ENCODE measurements at places on chromosomes 1 and 21. TPM values are rescaled to one million over a fixed set of nuclear protein-coding genes. Genes with fewer than 3 reads are reported as not detected.

PRELP gene
- 0.06 TPM for total RNA-seq

SPATC1L gene
- 18.4 TPM for total RNA-seq

- peak; percentile 74 for DNase-seq
Measured at GRCh38 chr1:98661544-98662355, at the start of gene SNX7. TSS of gene SNX7 (plus strand) at chr1:98661721. CDS start at chr1:98661732, 11 bp downstream.

- no peak for DNase-seq
Measured at GRCh38 chr1:52386458-52386857, 17.8 kb downstream of the ORC1 start.

GRCh38 chr1:107952989-107953388, 12.0 kb downstream of the VAV3 start:
- DNase-seq: peak; percentile 51

DNA sequence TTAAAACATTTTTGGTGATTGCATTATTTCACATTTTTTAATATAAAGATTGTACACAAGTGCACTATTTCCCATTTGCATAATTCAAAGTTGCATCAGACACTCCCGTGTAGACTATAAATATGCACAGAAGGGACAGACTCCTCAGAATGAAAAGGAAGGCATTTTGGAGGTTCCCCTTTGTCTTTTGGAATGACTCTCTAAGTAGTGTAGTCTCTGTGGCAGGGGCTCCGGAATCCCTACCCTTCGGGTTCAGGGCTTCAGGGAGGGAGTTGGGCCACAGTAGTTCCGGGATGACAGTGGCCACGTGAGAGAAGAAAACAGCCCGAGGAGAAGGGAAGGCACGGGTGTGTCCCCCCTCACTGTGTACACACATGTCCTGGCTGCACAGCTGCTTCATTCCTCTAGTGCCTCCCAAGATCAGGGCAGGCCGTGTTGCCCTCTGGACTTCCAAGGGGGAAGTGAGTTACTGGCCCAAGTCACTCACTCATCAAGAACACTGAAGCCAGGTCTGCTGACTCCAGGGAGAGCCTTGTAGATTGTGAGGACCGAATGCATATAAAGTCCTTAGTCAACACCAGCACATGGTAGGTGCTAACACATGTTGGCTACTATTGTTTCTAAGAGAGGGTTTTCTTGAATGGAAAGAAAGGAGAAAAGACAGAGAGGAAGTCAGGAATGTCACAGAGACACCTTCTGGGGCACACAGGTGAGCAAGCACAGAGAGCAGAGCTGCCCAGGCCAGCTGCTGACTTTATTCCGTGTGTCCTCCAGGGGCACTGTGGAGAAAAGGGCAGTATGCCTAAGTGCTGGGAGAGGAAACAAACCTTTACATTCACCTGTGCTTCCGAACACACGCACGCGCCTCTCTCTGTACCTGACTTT, 39.8 kb downstream of the LHX4 start:
- peak; percentile 62 for DNase-seq

DNA sequence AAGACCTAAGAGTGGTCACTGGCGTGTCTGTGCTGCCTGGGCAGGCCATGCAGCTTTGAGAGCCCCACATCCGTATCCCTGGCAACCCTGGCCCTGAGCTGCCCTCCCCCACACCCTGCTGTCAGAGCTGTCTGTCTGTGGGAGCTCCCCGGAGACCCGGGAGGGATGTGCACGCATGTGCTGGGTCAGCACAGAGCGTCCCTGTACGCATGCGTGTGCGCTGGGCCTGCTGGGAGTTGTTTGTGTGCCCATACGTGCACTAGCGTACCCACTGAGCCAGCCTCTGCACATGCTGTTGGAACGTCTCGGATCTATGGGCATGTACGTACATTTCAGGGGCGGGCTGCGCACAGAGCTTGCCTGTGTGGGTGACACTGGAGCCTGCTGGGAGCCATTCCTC, 89.3 kb downstream of the EPHB2 start:
- DNase-seq: no peak

DNA sequence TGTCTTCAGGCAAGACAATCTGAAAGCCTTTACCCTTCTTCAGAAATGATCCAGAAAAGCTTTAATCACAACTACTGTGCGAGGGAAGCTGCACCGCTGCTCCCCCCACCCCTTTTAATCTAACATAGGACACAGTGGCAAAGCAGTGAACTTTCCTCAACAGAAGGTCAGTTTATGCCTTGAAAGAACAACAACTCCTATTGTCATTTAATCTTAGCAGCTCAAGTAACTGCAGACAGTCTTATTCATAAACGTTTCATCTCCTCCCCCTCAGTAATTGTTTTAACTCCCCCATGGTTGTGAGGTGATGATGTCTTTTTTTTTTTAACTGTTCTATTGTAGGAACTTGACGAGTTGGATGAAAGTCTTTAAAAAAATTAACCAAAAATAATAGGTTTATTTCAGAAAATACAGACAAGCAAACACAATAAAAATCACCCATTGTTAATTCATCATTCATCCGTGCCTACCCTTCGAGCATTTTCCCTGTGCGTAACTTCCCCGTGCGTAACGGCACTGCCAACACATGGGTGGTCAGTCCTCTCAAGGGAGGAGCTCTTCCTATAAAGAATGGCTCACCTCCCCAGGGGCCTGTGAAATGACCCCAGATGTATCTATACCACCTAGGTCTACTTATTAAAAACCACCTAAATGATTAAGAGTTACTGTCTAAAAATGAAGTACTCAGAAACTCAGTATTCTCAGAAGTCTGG, 3.3 kb upstream of the ADAR start:
- DNase-seq: no peak

MAST2 gene
- 30.3 TPM for total RNA-seq

C1orf87 gene
- not detected for total RNA-seq

DNA sequence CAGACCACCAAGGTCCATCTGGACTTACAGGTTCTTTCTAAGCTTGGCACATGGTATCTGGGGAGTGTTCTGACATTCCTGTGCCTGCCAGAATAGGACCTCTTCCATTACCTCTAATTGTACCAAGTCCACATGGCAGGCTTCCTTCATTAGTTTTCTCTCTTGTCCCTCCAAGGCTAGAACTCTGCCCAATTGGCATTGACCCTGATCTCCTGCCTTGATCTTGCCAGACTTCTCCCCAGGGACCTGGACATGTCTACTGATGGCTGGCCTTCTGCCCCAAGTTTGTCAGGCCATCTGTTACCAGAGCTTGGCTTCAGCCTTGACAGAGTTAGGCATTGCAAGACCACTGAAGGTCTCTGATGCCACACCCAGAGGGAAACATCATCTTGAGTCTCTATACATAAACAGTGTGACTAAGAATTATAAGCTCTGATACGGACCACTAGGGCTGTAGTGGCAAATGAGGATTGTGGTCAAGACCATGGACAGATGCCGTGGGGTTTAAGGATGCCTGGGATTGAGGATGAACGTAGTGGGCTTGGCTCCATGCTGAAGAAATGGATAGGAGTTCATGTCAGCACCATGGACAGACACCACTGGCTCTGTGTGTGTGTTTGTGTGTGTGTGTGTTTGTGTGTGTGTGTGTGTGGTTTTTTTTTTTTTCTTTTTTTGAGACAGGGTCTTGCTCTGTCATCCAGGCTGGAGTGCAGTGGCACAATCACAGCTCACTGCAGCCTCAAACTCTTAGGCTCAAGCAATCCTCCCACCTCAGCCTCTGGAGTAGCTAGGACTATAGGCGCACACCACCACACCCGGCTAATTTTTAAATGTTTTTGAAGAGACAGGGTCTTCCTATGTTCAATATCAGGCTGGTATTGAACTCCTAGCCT, 19.5 kb upstream of the PSMB2 start:
- DNase-seq: peak; percentile 69

DNA sequence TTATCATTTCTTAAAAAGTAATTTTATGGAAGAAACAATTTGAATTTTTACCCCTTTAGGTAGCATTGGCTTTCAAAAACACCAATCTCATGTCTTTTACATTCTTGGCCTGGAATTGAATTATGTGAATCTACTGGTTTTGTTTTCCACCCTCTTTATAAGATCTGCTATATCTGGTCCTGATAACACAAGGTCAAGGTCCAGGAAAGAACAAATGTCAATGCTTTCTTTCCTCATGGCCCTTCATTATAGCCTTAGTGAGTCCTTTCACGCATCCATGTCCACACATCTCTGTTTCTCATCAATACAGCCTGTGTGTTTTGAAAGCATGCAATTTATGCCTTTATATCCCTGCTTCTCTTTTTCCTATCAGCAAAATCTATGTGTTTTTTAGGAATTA, 24.0 kb upstream of the DR1 start:
- DNase-seq: no peak

HCRTR1 gene
- not detected for total RNA-seq

GRCh38 chr1:158274797-158275196, 14.9 kb upstream of the CD1C start:
- DNase-seq: no peak

DNA sequence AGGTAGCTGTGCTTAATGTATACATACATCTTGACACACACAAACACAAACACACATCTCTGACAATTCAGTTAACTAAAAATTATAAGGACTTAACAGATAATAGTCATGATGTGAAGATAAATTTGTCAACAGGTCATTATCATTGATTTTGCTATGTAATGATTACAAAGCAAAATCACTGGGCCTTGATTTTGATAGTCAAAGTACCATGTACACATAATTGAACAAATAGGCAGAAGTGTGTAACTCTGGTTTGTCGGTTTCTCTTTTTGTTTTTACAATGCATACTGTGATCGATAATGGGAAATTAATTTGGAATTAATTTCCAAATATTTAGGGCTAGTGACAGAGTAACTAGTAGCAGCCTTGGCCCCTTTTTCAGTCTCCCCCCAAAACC, 30.8 kb downstream of the PTBP2 start:
- no peak for DNase-seq
